Cardiac fibroblast (primary cell): ENCODE measurements at places on chromosomes 1 and 21.
A peak's percentile ranks its signal among the peaks of the same experiment; 100 is the strongest.

GRCh38 chr1:27430903-27431600, 38.6 kb downstream of the GPR3 start:
- peak; percentile 31 for DNase-seq

DNA sequence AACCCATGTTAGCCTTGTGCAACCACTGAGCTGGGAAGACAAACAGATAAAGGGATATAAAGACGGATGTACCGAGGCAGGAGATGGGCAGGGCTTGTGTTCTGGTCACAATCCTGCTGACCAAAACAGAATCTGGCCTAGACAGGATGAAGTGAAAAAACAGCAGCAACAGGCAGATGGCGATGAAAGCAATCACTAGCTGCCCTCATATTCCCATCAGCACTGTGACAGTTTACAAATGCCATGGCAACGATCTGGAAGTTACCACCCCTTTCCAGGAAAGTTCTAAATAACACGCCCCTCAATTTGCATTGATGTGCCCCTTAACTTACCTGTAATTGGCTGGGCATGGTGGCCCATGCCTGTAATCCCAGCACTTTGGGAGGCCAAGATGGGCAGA, 40.6 kb upstream of the CD46 start:
- peak; percentile 30 for DNase-seq

GRCh38 chr1:164033782-164034181, 525.2 kb upstream of the PBX1 start:
- no peak for DNase-seq

- no peak for DNase-seq
Measured at GRCh38 chr1:8111560-8111959, 85.5 kb upstream of the ERRFI1 start.

GRCh38 chr1:22738069-22738435, 27.4 kb downstream of the EPHB2 start:
- no peak for DNase-seq
